ENCODE measurements at places on chromosomes 7 and 10.

- no peak for DNase-seq
Observed at GRCh38 chr10:51937308-51938140, 238.1 kb upstream of the CSTF2T start.

- no peak for DNase-seq
Observed at GRCh38 chr7:65809259-65809981, 63.5 kb upstream of the VKORC1L1 start.

- no peak for DNase-seq
Observed at GRCh38 chr7:34837316-34837715, 179.3 kb downstream of the NPSR1 start.

DNA sequence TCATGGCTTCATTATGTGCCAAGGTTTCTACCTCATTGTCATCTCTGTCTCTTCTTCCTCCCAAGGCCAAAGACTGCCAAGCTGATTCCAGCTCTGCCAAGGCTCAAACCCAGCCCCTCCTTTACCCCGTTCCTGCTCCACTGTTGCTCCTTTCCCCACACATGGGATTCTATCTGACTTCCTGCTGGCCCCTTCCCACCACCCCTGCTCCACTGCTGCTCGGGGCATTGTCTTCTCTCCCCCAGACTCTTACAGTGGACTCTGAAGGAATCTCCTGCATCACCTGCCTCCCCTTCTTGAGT lies 86.3 kb downstream of the COBL start:
- DNase-seq: no peak

- DNase-seq: no peak
Observed at GRCh38 chr7:2301511-2301863, 12.8 kb downstream of the SNX8 start.

DNA sequence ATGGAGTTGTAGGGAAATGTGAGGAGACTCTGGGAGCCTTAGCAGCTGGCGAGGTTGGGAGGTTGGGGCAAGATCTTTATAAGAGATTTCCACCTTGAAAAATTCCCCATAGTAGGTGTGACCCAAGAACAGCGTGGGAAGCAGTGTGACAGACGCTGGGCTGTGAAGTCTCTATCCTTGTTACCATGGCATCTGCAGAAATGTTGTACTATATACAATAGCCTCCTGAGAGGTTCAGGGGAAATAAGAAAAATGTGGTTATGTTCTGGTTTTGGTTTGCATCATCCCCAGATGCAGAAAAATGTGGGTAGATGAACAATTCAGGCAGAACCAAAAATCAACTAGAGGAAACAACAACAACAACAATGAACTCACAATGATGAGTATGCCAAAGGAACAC lies 498.6 kb downstream of the SH2D4B start:
- DNase-seq: no peak

GRCh38 chr7:137097111-137097510 lies 228.7 kb downstream of the CHRM2 start:
- DNase-seq: no peak

- DNase-seq: no peak
Observed at GRCh38 chr7:24018331-24018730, 265.7 kb upstream of the NPY start.

GRCh38 chr10:6006546-6006945 lies 29.2 kb upstream of the IL15RA start:
- DNase-seq: no peak

DNA sequence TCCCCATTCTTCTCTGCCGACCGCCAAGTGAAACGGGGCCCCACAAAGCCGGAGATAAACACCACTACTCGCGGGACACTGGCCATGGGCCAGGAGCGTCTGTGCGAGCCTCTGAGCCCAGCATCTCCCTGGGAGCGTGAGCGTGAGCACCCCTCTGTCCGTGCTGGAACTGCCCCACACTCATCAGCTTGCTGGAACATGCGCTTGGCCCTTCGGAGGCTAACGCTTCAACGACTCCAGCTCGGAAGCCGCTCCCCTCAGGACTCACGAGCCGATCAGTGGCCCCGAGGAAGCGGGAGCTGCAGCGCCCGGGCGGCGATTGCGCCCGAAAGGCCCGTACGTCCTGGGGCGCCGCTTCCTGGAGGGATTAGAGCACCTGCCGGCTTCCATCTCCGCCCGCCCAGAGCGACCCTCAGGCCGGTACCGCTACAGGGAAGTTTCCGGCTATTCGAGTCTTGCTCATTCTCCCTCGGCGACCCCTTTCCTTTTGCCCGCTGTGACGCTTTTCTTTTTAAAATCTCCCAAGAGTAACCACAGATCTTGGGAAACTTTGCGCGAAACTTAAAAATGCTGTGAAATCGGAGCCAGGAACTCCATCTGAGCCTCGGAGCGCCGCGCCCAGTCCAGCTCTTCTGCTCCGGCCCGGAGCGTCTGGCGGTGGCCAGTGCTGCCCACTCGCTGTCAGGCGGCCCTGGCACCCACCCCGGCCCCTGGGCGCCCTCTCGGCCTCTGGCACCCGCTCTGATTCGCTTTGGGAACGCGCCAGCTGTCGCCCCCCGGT lies 1.0 kb downstream of the TLL2 start:
- no peak for DNase-seq

DNA sequence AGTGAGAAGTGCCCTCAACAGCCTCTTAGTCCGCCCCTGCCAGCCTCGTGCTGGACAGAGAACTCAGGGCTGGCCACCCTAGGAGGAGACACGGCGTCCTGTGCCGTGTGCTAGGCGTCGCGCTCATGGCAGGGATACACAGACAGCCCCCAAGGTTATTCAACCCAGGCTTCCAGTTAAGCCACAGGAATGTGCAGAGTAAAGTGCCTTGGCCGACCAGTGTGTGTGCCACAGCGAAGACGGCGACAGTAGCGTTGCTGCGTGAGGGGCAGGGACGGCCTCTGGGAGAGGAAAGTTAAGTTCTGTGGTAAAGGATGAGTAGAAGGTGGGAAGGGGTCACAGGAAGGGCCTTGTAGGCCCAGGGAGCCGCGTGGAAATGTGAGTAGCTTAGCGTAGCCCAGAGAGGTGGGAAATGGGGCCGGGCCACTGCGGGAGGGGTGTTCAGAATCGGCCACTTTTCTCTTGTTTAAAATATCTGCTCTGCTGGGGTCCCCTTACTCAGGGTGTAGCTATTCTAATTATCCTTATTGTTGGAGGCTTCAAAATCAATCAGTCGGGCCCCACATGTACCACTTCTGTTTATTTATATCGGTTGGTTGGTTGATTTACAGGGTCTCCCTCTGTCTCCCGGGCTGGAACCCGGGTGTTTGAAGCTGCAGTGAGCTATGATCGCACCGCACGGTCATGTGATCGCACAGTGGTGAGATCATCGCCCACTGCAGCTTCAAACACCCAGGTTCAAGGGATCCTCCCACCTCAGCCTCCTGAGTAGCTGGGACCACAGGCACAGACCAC lies 24.5 kb downstream of the TMEM120A start:
- no peak for DNase-seq

GRCh38 chr7:41627645-41628298 lies 75.1 kb downstream of the INHBA start:
- DNase-seq: no peak

GRCh38 chr10:90530521-90530920 lies 327.3 kb downstream of the HTR7 start:
- no peak for DNase-seq

GRCh38 chr7:74657692-74658177 lies at the start of gene GTF2I:
Gene GTF2I, plus strand, starts transcription at chr7:74657718. Its CDS starts 31,411 bp downstream, at chr7:74689129.
- no peak for DNase-seq

DNA sequence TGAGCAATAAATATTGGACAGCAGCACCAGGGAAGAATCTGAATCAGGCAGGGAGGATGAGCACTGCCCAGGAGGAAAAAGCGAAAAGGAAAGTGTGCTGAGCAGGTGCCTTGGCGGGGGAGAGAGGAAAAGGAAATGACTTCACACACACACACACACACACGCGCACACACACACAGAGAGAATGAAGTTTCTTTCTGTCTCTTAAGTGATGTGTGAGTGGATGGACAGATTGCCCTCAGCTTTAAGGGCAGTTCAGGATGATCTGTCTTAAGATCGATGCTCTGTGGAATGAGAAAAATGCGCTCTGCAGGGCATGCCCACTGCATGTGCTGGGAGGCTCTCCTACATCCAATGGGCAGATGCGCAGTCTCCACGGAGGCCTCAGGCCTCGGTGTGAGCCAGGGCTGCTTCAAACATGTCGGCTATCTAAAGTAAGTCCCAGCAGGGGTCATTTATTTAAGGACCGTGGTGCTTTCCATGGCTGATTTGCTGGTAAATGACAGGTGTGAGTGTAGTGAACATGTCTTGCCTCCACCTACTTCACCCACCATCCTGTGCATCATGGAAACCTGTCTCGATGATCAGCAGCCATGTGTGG lies 2.5 kb upstream of the ACBD5 start:
- peak; percentile 53 for DNase-seq

DNA sequence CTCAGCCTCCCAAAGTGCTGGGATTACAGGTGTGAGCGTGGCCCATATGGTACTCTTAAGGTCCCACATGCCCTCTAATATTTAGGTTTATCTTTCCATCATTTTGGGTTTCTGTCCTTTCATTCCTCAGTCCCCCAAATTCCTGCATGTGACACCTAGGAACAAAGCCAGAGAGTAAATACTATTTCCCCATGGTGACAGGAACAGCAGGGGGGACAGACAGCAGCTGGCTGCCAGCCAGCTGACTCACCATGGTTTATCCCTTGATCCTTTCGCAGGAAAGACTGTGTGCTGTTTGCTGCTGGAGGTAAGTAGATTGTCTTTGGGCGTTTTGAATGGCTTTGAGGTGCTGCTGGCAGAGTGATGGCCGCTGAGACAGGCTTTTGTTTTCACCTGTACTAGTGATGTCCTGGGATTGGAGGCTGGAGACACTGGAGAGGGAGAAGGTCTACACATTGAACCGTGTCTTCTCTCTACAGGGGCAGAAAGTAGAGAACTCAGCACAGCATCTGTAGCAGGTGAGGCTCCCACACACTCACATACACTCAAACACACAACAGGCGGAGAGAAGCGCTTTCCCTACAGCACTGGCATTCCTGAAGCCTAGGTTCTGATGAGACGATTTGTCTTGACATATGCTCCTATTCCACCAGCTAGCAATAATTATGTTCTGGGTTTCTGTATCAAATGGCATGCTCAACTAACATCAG lies 83.7 kb upstream of the EFCAB10 start:
- no peak for DNase-seq

- DNase-seq: no peak
Observed at GRCh38 chr7:26900251-26900650, 35.9 kb upstream of the SKAP2 start.

GRCh38 chr10:93081318-93081717 lies 7.6 kb downstream of the CYP26A1 start:
- DNase-seq: no peak

DNA sequence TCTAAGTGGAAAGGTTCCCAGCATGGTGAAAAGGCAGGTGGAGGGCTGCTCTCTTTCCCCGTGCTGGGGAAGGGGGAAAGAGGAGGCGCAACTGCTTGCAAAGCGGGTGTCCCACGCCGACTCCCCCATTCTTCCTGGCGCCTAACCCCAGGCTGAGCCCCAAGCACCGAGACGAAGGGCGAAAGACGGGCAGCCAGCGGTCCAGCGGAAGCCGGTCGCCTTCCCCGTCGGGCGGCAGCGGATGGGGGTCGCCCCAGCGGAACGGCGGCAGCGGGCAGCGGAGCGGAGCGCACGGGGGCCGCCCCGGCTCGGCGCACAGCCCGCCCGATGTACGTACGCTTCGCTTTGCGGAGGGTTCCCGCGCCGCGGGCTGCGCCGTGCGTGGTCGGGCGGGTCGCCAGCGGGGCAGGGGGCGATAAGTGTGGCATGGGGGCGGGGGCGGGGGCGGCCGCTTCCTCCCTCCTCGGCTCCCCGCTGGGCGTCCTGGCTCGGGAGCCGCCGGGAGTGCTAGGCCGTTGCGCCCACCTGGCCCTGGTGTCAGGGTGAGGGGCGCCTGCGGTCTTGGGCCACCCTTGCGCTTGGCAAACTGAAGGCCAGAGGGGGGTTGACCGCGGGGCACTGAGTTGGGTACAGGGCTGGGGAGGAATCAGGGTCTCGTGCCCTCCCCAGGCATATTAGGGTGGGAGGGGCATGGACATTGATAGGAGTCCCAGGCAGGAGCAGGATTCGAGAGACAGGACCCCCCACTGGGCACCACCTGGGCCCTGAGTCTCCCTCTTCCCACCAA lies 35.2 kb upstream of the HSPB1 start:
- DNase-seq: no peak

DNA sequence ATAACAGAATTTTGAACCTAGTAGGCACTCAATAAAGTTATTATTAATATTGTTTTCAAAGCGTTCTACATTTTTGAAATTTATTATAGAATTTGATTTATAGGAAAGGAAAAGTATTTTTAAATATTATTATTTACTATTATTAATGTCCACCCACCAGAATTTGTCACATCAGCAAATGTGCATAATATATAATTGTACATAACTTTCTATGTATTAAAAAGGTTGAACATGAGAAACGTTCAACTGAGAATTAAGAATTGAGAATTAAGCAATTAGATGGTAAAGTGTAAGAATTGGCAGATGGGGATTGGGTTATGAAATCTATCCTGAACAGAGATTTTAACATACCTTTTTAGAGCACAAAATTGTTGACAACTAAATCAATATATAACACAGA lies 129.8 kb downstream of the PTN start:
- DNase-seq: no peak

DNA sequence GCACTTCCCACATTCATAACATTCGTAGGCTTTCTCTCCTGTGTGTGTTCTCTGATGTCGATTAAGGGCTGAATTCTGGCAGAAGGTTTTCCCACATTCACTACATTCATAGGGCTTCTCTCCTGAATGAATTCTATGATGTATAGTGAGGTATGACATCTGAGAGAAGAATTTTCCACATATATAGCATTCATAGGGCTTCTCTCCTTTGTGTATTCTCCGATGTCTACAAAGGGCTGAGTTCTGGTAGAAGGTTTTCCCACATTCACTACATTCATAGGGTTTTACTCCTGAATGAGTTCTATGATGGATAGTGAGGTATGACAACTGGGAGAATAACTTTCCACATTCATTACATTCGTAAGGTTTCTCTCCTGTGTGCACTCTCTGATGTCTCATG lies 15.6 kb downstream of the ZNF12 start:
- DNase-seq: no peak

GRCh38 chr10:108545921-108546320 lies 1377.4 kb downstream of the XPNPEP1 start:
- no peak for DNase-seq

GRCh38 chr10:123722351-123722750 lies 56.2 kb downstream of the GPR26 start:
- no peak for DNase-seq

GRCh38 chr7:108203537-108203936 lies 73.4 kb upstream of the LAMB4 start:
- no peak for DNase-seq
